ENCODE measurements at places on chromosomes 12 and 14.
A peak's percentile ranks its signal among the peaks of the same experiment; 100 is the strongest.

GRCh38 chr14:29861996-29862395 lies 65.7 kb downstream of the PRKD1 start:
- no peak for DNase-seq

DNA sequence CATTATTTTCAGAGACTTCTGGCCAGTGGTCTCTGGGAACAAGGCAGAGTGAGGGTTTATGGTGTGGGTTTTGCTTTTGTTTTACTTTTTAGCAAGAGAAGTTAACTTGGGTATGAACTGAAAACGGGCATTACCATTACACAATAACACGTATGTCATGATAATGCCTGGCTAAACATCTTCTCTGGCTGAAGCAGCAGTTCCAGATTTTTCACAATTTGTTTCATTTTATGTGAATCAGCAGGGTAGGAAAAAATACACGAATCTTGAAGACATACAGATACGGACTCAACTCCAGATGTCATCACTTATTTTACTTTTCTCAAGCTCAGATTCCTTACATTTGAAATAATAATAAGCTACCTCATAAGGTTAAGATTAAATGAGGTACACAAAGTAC lies 2.5 kb upstream of the PCNX4 start:
- no peak for DNase-seq

DNA sequence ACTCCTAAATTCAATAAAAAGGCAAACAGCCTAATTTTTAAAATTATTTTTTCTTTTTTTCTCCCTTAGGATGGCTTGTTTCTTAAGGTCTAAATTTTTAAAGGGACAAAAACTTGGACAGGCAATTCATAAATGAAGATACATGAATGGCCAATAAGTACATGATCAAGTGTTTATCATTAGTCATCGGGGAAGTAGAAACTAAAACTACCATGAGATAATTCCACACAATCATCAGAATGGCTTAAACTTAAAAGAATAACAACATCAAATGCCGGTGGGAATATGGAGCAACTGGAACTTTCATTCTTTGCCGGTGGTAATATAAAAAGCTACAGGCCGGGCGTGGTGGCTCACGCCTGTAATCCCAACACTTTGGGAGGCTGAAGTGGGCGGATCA lies 29.1 kb downstream of the MOK start:
- DNase-seq = no peak

DNA sequence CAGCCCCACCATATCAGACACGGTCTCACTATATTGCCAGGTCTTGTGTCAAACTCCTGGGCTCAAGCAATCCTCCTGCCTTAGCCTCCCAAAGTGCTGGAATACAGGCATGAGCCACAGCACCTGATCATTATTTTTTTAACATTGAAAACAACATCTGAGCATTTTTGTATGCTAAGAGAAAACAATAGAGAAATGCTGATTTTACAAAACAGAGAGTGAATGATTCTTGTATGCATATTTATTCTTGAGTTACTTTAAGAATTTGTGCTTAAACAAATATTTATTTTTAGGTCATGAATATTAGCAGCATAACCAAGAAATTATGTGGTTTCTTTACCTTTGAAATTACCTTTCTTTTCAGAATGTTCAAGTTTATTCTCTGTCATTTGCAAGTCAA lies 81.8 kb upstream of the KITLG start:
- no peak for DNase-seq

GRCh38 chr12:54021432-54022013 lies 6.7 kb upstream of the HOXC6 start:
- no peak for DNase-seq

DNA sequence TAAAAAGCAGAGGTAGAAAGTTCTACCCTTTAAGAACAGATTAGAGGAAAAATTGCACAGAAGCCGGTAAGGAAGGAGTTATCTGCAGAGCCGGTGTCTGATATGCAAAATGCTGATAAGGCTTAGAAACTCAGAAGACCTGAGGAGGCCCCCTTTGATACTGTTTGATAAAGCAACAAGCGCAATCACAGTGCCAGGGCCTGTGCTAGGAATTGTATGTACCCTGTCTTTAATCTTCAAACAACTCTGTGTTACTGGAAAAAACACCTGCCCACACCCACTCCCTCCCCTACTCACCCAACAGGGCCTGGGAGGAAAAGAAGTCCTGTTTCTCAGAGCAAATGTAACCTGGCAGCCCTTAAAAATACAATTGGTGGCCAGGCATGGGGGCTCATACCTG lies 112.7 kb upstream of the FUT8 start:
- no peak for DNase-seq

- DNase-seq = no peak
These were observed 3.6 kb downstream of the CMA1 start for GRCh38 chr14:24504425-24504950.

- DNase-seq = no peak
These were observed 231.2 kb downstream of the PIK3C2G start for GRCh38 chr12:18492372-18493025.

DNA sequence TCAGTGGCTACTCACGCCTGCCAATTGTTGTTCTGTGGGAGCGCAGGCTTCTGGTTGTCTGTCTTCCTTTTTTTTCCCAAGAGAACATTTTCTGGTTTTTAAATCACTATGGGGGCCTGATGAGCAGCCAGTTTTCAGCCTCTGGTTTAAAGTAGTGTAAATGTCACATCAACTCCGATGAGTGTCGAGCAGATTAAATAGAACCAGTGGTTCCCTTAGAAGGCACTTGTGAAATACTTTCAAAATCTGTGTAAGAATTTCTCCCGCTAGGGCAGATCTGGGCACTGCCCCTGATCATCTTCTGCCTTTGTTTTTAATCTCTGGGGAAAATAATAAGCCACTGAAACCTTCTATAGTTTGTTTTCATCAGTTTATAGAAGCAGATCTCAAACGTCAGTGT lies 130.4 kb downstream of the PRIMA1 start:
- no peak for DNase-seq

- no peak for DNase-seq
These were observed 44.8 kb downstream of the GCH1 start for GRCh38 chr14:54857830-54858269.

DNA sequence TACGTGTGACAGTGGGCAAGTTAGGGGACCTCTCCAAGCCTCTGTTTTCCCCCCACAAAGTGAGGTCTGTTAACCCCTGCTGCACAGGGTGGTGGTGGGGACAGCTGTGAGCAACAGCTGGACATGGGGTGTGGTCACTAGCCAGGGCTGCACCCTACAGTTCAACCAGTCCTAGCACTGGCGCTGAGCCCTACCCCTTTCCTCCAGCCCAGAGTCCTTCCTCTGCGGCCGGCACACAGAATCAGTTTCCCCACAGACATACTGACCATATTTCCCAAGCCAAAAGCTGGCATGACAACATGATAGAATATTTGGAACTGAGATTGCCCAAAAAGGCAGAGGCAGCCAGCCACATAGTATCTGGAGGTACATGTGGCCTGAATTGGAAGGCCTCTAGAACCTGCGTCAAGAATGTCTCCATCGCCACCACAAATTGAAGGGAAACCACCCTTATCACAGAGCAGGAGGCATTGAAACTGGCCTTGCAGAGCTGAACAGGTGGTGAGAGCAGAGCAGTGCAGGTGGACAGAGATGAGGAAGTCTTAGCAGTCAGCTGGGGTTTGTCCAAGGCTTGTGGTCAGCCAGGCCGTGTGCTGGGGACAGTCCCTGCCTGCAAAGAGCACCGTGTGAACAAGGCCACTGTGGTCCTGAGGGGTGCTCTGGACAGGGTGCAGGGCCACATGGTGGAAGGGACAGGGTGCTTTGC lies 21.2 kb downstream of the DEGS2 start:
- DNase-seq = no peak

DNA sequence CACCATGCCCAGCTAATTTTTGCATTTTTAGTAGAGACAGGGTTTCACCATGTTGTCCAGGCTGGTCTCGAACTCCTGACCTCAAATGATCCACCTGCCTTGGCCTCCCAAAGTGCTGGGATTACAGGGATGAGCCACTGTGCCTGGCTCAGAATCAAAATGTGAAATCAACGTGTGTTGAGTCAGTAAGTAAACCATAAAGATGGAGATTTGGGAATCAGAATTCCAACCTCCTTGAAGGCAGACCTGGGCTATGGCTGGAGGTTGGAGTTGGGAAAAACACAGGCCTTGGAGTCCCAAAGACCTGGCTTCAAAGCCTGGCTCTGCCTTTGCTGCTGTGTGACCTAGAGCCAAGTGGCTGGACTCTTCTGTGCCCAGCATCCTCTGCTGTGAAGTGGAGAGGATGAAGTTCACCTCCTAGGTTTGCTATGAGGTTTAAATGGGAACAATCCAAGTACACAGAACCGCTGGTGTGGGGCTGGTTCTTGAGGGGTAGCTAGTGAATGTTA lies 10.2 kb downstream of the ALDH2 start:
- no peak for DNase-seq

- no peak for DNase-seq
These were observed 12.9 kb downstream of the LRIG3 start for GRCh38 chr12:58907391-58907790.

DNA sequence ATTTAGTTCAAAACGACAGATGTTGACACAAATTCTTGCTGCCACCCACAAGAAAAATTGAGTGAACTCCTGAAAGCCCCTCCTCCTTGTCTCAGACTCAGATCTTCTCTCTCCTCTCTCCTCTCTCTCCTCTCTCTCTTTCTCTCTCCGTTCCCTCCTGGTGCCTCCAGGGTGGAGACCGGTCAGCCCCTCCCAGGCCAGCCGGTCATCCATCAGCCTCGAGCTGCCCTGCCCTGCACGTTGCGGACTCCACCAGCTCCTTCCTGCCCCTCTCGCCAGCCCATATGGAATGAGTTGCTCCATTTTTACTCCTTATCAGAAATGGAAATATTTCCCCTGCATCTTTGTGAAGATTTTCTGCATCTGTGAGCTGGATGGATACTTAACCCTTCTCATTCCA lies 103.8 kb downstream of the TBX5 start:
- DNase-seq = peak; percentile 23
